Activated CD4-positive, alpha-beta T cell treated with anti-CD3 and anti-CD28 coated beads, Interleukin-2, Interleukin-6, amounts not matched to agents 100 ng/mL and 50 ng/mL, durations not matched to agents 16 hours and 8 hours (primary cell): ENCODE measurements at places on chromosomes 2 and 18.

GRCh38 chr18:77086034-77086433 lies 46.5 kb downstream of the MBP start:
- DNase-seq, result no peak

DNA sequence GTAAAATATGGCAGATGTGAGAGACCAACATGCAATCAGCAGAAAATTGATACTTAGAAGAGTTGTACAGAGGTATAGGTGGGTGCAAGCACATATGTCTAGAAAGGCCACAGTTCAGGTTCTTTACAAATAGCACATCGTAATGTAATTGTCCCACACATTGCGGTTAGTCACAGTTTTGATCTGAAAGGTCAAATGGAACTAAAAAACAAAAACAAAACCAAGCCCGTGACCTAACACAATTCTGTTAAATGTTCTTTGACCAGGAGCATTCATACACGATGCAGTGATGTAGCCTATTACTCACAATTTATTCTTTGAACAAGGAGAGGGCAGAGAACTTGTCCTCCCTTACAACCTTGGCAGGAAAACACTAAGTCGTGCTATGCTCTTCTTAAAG lies 108.9 kb upstream of the MAP4K3 start:
- DNase-seq, result no peak

GRCh38 chr2:228318218-228318617 lies 136.7 kb upstream of the SPHKAP start:
- peak; percentile 2 for DNase-seq

- DNase-seq, result peak; percentile 63
Measured at GRCh38 chr2:151976945-151977353, 121.9 kb downstream of the CACNB4 start.

DNA sequence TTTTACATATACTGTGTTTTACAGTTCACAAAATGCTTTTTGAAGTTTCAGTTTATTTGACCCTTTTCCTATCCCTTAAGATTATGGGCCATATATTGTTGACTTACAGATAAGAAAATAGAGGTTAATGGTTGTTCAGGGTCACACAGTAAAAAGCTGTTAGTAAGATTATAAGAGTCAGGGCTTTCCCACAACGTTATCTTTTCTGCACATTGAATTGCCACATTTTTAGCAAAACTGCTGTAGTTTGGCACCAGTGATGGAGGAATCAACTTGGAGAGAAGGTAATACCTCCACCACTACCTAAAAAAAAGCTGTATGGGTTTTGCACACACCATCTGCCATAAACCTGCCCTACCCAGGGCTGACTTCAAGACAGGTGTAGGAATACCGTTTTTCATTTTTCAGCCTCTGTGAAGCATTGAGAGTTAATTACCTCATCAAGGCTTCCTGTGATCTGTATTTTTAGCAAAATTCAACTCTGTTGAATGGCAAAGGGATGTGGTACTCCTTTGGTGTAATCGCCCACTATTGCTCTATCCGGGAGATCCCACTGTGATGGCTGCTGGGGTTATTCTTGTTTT lies 5.0 kb downstream of the SOWAHC start:
- DNase-seq, result no peak

DNA sequence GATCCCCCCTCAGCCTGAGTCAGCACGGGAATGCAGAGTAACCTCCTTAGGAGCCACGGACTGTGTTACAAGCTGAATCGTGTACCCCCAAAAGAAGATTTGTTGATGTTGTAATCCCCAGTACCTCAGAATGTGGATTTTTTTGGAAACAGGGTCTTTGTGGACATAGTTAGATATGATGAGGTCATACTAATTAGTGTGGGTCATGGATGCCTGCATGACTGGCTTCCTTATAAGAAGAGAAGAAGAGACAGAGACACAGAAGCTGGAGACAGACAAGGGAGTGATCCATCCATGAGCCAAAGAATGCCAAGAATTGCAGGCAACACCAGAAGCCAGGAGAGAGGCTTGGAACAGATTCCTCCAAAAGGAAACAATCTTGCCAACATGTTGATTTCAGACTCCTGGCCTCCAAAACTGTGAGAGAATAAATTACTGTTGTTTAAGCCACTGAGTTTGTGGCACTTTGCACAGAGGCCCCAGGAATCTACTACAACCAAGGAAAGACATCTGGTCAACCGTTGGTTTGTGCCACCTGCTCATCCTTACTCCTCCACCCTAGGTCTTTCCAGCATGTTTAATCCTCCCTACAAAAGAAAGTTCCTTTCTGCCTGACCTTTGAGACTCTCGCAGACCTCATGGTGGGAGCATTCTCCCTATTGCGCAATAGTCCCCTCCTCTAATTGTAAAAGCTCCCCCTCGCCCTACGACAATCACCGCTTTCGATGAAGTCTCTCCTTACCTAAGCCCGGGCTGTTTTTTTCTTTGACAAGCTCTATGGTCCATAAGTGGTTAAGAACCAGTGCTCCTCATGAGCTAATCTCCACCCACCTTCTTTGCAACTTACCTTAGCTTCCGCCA lies 91.6 kb downstream of the DNER start:
- DNase-seq, result no peak

- DNase-seq, result no peak
Measured at GRCh38 chr2:40872580-40872979, 420.7 kb upstream of the SLC8A1 start.

DNA sequence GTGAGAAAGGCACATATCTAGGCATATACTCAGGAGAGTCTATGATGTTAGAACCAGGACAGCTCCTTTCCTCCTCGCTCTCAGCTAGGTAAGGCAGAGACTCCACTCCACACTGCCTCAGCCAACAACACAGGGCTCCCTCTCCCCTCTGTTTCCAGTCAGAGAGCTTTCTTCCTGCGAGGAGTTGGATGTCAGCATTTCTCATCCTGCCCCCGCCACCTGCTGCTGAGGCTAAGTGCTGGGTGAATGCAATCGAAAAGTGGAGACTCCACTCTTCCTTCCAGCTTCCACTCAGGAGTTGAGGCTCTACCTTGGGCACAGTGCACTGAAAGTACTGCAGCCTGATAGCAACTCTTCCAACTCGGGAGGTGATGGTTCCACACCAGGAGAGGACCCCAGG lies 177.2 kb upstream of the RAB6C start:
- DNase-seq, result no peak

DNA sequence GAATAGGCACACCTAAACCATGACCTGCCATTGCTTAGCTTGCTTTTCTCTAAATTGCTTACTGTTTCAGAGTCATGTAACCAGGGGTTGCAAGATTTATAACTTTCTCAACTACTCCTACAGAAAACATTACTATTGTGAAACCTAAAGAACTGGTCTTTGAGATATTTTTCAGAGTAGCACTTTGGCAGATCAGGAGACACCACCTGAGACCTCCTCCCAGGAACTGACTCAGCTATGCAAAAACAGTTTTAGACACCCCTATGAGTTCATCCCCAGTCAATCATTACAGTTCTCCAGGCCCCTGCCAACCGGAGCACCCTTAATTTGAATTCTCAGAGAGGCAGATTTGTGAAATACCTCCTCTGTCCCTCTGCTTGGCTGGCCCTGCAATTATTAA lies 80.3 kb downstream of the MBOAT2 start:
- DNase-seq, result no peak

DNA sequence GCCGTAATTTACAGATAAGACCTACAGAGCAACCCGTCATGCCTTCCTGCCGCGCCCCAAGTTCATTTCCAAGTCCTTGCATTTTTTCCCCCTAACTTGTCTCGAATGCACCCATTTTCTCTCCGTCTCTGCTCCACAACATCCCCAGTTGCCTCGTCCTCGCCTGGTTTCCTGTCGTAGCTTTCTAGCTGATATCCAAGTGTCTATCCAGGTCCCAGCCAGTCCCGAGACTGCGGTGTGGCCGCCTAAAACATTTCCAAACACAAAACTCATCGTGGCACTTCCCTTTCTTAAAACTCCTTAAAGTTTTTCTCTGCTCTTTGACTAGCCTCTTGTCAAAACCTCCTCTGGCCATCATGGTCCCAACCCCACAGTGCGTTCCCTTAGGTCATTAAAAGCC lies 1.2 kb upstream of the BARD1 start:
- no peak for DNase-seq

- no peak for DNase-seq
Measured at GRCh38 chr2:138775736-138776135, 4.5 kb downstream of the NXPH2 start.

GRCh38 chr2:46012618-46013240 lies 284.5 kb upstream of the EPAS1 start:
- no peak for DNase-seq

DNA sequence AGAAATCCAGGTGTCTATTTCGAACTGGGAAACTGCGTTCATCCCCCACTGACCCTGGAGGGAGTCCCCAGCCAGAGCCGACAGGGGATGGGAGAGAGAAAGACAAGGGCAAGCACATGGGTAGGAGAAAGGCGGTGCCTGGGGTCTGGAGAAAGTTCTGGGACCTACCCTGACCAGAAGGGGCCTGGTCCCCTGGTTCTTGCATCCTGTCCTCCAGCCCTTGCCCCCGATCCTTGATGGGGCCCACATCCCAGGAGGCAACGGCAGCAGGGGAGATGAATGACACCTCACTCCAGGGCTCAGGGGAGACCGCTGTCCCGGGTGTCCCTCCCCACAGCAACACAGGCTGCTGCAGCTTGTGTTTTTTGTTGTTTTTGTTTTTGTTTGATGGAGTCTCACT lies 4.9 kb downstream of the ADCY3 start:
- no peak for DNase-seq

- DNase-seq, result no peak
Measured at GRCh38 chr2:5164776-5165525, 527.2 kb upstream of the SOX11 start.

GRCh38 chr18:74832999-74833398 lies 235.3 kb downstream of the ZNF407 start:
- DNase-seq, result no peak

GRCh38 chr18:37584952-37585695 lies 19.5 kb upstream of the CELF4 start:
- no peak for DNase-seq

DNA sequence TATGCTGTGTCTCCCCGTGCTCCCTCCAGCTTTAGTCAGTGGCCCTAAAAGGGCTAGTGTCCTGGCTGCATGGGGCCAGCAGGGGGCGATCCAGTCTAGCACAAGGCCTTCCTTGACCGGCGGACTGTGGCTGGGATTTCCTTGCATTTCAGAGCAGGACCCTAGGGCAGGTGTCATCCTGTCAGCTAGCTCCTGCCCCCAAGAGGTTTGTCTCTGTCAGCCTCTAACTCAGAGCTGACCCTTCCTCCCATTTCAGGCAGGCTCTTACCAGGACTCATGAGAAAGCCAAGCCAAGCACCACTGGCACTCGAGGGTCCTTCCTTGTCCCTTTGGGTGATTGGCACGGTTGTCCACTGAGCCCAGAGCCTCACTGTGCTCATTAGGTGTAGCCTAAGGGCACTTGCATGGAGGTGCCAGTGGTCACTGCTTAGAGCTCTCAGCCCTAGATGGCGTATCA lies 140.3 kb downstream of the RPIA start:
- DNase-seq, result peak; percentile 69

- DNase-seq, result no peak
Measured at GRCh38 chr2:68846091-68846490, 25.1 kb downstream of the BMP10 start.

DNA sequence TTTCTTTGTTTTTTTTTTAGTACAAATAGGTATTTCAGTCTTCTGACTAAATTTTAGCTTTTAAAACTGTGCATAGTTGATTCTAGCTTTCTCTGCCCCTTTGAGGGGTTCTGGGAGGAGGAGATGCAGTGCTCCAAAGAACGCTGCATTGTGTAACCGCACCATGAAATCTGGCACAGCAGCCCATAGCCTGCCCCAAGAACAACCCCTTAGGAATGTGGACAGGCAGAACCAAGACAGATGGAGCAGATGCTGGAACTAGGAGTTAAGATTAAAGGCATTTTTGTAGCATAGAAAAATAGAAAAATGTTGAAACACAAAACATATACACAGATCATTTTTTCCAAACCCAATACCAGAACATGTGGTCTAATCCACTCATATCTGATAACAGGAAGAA lies 187.5 kb downstream of the SCG2 start:
- DNase-seq, result no peak

DNA sequence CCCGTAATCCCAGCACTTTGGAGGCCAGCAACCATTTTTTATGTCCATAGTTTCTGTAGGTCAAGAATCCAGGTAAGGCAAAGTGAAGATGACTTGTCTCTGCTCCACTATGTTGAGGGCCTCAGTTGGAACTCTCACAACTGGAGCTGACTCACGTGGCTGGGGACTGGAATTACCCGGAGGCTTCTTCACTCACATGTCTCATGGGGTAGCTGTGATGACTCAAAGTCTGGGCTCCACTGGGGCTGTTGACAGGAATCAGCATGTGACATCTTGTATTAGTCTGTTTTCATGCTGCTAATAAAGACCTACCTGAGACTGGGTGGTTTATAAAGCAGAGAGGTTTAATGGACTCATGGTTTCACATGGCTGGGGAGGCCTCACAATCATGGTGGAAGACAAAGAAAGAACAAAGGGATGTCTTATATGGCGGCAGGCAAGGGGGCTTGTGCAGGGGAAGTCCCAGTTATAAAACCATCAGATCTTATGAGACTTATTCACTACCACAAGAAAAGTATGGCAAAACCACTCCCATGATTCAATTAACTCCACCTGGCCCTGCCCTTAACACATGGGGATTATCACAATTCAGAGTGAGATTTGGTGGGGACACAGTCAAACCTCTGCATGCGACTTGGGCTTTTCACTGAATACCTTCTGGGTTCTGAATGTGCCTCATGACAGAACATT lies 7.8 kb upstream of the PPP1R1C start:
- peak; percentile 10 for DNase-seq

DNA sequence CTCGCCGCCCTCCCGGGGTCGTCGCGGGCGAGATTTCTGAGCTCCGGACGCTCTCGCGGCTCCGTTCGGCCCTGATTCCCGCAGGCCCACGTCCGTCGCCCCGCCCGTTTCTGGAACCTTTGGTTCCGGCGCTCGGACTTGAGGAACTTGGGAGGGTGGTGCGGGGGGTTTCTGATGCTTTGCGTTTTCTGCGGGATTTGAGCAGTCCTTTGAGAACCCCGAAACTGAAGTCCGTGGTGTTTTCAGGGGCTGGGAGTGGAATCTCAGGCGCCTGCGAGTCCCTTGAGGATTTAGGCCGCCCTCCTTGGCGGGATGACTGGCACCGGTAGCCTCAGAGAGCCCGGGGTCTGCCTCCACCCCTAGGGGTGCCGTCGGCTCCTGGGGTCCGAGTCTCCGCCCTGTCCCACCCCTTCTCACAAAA lies 336 bp downstream of the THNSL2 start:
- no peak for DNase-seq

GRCh38 chr18:58975781-58976180 lies 111.1 kb downstream of the ZNF532 start:
- DNase-seq, result no peak
